ENCODE measurements at places on chromosomes 11 and 22.
A peak's percentile ranks its signal among the peaks of the same experiment; 100 is the strongest.

DNA sequence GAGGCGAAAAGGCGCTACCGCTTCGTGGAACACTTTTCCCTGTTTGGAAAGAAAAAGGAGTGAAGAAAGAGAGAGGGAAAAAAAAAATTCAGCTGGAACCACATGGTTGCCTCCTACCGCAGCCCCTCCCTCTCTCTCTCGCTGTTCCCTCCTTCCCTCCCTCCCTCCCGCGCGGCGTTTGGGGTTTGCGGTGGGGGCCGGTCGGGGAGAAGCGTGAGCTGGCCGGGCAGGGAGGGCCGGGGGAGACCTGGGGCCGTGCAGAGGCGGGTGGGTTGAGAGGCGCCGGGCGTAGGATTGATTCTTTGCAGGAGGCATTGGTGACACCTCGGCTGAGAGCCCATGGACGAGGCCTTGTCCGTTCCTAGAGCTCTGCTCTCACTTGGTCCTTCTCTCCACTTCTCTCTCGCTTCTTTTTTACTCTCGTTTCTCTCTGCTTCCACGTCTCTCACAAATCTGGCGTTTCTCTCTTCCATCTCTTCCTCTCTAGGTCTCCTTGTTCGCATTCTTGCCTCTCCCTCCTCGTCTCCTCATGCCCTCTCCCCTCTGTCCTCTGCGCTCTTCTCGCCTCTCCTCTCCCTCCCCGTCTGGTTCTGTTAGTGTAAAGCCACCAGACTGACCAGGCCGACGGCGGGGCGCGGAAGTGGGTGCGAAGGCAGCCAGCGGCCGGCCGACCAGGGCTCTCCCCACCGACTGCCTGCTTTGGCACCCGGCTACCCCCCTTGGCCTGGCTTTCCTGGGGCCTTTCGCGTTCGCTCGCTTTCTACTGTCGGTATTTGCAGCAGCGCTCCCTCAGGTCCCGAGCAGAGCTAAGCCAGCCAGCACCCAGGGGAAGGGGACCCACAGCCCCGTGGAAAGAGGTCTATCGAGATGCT is at the start of gene CLMP:
Gene CLMP, minus strand, starts transcription at position 61 of the 872 bp plus-strand sequence. CDS start 308 bp downstream, outside the sequence.
- peak; percentile 79 for DNase-seq

DNA sequence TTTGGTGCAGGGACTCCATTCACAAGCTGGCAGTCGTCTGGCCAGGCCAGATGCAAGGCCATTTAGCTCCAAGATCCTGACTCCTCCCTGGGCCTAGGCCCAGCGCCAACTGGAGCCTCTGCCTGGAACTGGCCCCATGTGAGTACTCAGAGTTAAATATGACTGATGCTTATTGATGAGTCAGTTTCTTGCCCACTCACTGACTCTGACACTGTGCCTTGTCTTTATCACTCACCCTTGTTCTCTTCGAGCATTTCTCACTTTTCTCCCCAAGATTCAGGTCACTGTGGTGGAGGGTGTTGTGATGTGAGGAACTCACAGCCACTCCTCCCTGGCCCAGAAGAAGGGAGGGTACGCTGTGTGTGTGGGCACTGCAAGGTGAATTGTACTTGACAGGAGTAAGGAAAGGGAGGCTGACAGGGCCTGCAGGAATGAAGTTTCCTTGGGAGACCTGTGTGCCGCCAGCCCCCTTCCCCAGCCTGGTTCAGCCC is 23.2 kb upstream of the ST3GAL4 start:
- DNase-seq = peak; percentile 90

GRCh38 chr22:17213976-17214375 is 5.3 kb downstream of the ADA2 start:
- DNase-seq = peak; percentile 63

DNA sequence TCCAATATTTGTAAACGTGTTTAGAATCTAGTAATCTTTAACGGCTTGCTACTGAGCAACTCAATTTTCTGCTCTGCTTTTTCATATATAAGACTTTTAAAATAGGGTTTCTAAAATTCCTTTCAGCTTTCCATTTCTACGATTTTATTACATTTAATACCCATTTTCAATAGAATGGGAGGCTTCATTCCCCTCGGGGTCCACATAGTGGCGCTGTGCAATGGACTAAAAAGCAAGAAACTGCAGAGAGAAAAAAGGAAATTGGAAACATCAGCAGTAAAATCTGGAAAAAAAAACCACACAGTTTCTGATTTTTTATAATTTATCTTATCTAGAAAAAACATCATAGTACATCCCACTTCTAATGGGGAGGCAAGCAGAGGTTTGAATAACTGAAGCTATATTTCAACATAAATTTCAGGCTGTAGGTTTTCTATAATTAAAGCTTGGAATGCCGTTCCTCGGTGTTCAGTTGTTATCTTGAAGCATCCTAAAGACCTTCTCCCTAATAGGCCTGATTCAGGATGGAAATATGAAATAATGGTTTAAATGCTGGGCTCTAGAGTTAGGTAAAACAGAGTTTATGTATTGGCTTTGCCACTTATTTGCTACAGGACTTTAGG is 18.7 kb upstream of the JHY start:
- DNase-seq = no peak

DNA sequence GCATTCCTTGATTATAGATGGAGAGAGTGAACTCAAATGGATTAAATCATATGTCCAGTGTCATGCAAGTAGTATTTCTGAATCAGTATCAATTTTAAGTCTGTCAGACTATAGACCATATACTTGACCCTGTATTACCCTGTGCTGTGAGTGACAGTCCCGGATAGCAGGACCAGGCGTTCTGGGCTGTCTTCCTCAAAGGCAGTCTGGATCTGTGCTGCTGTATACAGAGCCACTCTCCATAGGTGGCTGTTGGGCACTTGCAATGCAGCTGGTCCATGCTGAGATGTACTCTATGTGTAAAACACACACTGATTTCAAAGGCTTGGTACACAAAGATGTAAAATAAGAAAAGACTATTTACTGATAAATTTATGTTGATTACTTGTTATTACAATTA is 294.3 kb downstream of the OPCML start:
- DNase-seq = no peak
